ENCODE measurements at places on chromosomes 11 and 22.
A peak's percentile ranks its signal among the peaks of the same experiment; 100 is the strongest.

DNA sequence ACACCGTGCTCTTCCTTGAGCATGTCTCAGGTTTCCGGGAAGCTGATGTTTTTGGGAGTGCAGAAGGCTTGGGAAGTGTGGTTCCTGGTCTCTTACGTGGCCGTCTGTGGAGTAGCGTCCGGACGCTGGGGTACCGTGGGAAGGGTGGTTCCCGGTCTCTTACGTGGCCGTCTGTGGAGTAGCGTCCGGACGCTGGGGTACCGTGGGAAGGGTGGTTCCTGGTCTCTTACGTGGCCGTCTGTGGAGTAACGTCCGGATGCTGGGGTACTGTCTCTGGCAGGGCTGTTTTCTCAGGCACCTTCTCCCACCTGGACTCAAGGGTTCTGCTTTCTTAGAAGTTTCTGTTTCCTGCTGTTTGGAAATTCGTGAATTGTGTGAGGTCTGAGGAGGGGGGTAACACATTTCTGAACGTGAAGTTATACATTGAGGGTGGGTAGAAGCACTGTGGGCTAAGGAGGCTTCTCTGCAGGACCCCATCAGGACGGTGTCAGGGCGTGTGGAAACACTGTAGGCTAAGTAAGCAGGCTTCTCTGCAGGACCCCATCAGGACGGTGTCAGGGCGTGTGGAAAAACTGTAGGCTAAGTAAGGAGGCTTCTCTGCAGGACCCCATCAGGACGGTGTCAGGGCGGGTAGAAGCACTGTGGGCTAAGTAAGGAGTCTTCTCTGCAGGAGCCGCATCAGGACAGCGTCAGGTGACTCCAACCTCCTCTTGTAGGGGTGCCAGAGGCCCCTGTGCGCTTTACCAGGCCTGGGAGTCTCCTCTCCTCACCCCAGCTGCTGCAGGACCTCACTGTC lies 5.3 kb upstream of the IFITM3 start:
- no peak for DNase-seq

DNA sequence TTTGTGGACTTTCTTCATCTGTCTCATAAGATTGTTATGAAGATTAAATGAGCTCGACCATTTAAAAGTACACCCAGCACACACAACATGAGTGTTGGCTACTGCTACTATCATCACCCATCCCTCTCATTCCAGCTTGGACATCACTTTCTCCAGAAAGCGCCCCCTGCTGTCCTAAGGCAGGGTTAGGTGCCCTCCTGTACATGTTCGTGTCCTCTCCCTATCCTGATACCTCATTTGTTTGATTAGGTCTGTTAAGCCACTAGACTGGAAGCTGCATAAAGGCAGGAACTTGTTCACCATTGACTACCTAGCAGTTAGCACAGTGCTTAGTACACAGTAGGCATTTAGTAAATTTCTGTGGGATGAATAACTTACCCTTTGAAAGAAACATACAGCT lies 85.5 kb downstream of the ENTHD1 start:
- peak; percentile 9 for DNase-seq

DNA sequence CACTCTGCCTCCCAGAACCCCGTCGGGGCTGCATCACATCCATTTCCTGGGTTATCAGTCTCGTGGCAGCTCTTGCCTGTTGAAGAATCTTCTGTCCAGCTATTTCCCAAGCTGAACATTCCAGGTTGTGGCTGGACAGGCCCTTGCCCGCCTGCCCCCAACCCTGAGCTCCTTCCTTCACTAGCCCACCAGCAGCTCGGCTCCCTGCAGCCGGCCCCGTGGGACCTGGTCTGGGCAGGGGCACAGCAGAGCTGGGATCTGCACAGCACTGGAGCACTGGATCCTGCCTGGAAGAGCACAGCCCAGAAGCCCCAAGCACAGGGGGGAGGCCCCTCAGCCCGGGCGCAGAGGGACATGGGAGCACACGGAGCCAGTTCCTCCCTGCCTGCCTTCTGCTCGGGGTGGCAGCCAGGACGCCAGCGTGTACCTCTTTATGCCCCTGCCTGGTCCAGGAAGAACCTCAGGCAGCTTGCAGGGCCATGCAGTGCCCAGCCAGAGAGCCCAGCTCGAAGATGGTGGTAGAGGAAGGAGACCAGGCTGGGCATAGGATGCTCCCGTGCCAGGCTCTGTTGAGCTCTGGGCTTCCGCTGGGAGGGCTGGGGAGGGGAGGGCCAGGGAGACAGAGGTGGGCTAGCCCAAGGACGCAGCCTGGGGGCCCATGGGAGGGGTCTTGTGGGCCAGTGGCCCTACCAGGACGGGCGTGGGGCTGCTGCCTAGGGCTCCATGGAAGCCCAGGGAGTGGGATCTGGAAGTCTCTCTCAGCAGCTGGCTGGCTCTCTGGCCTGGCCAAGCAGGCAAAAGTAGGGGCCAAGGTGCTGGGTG lies 16.6 kb upstream of the GNB1L start:
- DNase-seq = no peak

DNA sequence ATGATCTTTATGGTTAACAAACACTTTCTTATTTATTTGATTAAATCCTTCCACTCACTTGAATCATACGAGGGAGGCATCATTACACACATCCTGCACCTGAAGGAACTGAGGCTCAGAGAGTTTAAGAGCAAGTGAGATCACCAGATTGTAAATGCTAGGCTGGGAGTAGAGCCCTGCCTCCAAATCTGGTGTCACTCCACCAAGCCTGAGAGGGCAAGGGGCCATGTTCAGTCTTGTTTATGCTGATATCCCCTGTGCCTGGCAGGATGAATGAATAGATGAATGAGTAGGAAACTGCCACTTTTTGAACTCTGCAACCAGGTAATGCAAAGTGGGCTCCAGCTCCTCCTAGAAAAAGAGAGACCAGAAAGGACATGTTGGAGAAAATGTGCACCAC lies 59.1 kb downstream of the RASSF10 start:
- no peak for DNase-seq

DNA sequence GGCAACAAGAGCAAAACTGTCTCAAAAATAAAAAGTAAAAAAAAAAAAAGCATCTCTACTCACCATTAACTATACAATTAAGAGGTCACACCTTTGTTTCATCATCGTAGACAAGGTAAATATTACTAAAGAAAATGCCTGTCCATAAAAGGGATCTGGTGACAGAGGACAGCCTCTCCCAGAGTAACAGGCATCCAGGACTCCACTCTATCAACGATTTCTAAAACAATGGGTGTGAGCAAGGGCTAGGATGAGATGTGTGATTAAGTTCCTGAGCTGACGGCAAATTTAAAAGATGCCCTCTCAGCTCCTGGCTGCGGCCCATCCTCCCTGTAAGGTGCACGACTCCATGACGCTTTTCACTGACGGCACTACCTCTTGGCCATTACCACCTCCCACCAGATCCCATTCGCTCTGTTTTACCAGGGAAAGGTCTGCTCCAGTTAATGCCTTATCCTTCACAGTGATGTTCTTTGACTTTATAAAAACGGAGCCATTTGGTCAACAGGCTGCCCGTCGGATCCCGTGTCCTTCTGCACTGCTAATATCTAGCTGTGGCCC lies 2.3 kb upstream of the TMEM45B start:
- DNase-seq = no peak

GRCh38 chr11:120837696-120838095 lies 186.2 kb upstream of the TBCEL start:
- DNase-seq = no peak

DNA sequence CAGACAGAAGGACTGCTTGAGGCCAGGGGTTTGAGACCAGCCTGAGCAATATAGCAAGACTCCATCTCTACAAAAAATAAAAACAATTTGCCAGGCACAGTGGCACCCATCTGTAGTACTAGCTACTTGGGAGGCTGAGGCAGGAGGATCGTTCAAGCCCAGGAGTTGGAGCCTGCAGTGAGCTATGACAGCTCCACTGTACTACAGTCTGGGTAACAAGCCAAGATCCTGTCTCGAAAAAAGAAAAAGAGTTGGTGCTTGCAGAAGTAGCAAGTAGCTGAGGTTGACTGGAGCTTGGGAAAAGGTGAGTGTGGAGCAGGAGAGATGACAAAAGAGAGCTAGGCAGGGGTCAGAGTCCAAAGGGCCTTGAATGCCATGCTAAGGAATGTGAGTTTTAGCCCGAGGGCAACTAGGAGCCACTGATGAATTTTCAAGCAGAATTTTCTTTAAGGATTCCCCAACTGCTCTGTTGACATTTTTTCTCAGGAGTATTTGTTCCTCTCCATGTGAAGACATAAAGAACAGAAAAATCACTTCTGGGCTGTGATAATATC lies 3.1 kb downstream of the AP1B1 start:
- no peak for DNase-seq

DNA sequence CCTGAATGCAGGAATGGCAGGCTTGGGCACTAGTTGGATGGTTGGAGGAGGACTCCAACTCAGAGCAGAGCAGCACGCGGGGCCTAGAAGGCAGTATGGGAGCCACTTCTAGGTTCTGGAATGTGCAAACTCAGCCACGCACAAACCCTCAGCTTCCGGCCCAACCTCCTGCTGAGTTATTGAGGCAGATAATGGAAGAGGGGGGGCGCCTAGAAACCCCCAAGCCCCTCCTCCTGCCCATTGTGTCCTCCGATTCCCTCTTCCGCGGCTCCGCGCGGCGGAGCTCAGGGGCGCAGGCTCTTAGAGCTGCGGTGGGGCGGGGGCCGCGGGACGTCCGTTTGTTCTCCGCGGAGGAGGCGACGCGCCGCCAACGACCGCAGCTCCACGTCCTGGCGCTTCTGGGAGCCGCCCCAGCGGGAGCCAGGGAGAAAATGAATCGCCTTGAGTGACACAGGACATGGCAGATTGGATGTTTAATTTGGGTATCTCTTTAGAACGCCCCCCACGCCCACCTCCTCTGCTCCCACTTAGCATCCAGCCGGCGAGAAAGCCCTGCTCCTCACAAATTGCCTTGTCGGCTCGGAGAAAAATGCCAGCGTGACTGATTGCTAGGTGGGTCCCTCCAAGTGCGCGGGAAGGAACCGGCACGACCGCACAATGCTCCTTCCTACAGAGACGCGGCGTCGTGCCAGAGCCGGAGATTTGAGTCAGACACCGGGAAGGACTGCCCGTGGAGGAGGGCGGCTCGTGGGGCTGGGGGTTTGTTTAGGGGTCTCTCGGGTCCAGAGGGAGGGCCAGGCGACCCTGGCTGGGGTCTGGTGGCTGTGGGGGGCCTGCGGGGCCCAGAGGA lies 144.6 kb downstream of the NECTIN1 start:
- peak; percentile 58 for DNase-seq

GRCh38 chr22:26624803-26625202 lies 3.0 kb downstream of the CRYBA4 start:
- DNase-seq = no peak

GRCh38 chr11:61817471-61818202 lies 834 bp upstream of the FADS1 start:
- DNase-seq = no peak

DNA sequence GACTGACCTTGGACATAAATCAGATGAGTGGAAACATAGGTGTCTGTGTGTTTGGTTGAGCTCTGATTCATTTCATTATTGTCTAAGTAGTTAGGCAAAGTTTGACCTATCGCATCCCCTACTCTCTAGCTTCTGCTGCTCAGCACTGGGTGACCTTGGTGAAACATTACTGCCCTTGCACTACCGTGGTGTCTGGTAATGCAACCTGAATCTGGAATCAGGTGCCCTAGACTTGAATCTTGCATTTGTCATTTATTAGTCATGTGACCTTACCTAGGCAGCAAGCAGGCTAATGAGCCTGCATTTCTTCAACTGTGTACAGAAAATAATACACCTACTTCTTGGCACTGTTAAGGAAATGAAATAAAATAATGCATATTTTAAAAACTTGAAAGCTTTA lies 242.3 kb upstream of the BLID start:
- no peak for DNase-seq

GRCh38 chr22:33300165-33300564 lies 242.0 kb upstream of the SYN3 start:
- no peak for DNase-seq

GRCh38 chr11:76269247-76269646 lies 62.9 kb upstream of the WNT11 start:
- DNase-seq = no peak

GRCh38 chr11:16404781-16405285 lies 48.5 kb upstream of the SOX6 start:
- no peak for DNase-seq

GRCh38 chr22:19291580-19292457 lies at the start of gene CLTCL1:
Gene CLTCL1 (minus strand): TSS chr22:19291719. CDS start chr22:19291641, 78 bp downstream.
- peak; percentile 55 for DNase-seq

DNA sequence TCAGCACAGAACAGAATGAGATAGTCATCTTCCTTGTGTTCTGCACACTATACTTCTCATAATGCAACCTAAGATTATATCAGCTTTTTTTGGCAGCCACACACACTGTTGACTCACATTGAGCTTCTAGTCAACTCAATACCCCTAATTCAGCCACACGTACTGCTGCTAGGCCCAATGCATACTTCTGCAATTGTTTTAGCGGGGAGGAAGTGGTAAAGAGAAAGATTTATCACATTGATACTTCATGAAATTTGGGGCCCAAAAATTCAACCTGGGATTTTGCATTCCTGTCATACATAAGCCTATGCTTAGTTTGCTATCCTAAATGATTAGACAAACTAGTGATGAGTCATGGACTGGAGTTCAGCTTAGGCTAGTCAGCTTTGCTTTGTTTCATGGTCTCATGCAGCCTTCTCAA lies 8.6 kb upstream of the UPB1 start:
- peak; percentile 22 for DNase-seq

DNA sequence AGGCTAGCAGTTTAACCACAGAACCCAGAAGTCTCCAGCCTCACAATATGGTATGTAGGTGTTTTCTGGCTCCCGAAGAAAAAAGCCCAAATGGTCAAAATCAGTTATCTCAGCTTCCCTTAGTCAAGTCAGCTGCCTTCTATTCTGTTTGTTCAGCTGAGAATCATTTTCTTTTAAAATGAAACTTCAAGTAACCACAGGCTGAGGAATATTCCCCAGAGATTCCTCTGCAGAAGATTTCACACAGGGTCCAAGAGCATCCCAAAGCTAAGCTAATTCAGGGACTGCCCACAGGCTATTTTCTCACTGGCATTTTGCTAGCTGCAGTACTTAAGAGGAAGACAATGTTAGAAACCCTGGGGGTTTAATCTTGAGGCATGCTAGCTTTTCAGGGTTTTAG lies 977.0 kb upstream of the CHORDC1 start:
- peak; percentile 95 for DNase-seq

Measured in LHCN-M2 (cell line).